ENCODE measurements at places on chromosomes 5 and 9. TPM values are rescaled to one million over a fixed set of nuclear protein-coding genes. Genes with fewer than 3 reads are reported as not detected.

The SLC28A3 gene
- total RNA-seq, result 0.01 TPM

The VAV2 gene
- total RNA-seq, result 38.9 TPM

The FAM151B gene
- 1.7 TPM for total RNA-seq

The TMEFF1 gene
- total RNA-seq, result 1.3 TPM

The NMUR2 gene
- total RNA-seq, result 0.08 TPM

The IFNE gene
- 0.72 TPM for total RNA-seq

The ADAMTS6 gene
- total RNA-seq, result 0.06 TPM

The PTCD2 gene
- total RNA-seq, result 10.8 TPM

The ADAMTS16 gene
- 1.4 TPM for total RNA-seq

The UNC5A gene
- total RNA-seq, result 0.90 TPM

The PLPP7 gene
- total RNA-seq, result not detected

The SLC34A3 gene
- total RNA-seq, result 0.15 TPM

The TBCA gene
- total RNA-seq, result 259 TPM

Measured in A549 treated with AZD2906 at 1 μM for 4 hours (cell line).